HuH-7 (cell line): ENCODE measurements at places on chromosomes 4 and X.

GRCh38 chr4:184238072-184238745 is 20.5 kb upstream of the ENPP6 start:
- DNase-seq: no peak

GRCh38 chr4:155974476-155974749 is 20.7 kb upstream of the CTSO start:
- no peak for DNase-seq

- DNase-seq: no peak
These were observed 70.6 kb downstream of the AR start for GRCh38 chrX:67614423-67614822.

DNA sequence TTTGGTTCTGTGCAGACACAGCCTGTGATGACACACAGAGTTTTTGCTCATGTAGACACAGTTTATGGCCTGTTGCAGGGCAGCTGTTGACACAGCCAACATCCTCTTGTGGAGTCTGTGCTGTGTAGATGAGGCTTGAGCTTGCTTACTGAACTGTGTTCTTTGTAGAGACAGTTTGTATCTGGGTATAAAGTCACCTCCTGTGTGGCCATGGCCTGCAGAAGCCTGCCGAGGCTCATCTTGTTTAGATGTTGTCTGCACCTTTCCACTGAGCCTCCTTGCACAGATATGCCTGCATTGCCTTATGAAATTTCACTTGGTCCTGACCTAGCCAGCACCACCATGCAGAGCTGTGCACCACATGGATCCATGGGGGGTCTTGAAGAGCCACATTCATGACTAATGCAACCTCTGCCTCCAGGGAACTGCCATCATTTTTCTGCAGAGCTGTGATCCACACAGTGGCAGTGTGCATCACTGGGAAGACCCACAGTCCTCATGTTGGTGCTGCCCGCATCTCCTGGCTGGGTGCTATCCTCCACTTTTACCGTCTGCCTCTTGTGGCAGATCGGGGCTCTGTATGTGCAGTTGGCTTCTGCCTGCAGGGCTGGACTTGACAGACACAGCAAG is 198.0 kb upstream of the MAMLD1 start:
- no peak for DNase-seq

DNA sequence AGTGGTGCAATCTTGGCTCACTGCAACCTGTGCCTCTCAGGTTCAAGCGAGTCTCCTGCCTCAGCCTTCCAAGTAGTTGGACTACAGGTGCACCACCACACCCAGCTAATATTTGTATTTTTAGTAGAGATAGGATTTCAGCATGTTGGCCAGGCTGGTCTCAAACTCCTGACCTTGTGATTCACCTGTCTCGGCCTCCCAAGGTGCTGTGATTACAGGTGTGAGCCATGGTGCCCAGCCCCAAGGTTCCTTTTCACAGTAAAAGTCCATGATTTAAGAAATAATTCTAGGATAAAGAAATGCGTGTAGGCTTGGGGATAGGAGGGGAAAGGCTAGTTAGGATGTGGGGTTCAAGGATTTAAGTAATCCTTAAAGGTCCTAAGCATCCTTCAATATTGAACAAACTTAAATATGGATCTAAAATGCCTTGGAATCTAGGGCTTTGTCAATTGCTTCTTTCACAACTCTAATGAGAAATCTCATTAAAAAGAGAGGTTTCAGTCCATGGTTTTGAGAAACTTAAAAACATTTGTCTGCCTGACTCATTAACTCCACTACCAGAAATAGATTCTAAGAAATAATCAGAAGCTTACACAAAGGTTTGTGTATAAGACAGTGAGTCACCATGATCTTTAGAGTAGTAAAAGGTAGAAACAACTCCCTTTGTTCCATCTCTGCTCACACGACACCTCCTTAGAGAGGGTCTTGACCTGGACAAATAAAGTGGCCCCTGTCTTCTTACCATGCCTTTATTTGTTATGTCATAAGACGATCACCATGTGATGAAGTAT is 203.2 kb downstream of the PTTG2 start:
- DNase-seq: no peak

DNA sequence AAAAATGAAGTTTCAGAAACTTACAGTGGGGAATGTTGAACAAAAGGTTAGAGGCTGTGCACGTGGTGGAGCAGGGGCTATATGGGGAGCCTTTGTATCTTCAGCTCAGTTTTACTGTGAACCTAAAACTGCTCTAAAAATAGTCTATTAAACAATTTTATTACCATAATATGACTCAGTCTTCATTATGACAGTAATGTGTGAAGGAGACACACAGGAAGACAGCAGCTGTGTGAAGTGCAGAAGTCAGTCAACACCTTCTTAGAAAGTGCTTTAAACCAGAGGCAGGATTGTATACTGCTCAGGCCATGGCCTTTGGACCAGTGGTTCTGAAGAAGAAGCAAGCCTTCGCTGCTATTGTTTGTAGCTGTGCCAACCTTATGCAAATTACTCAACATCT is 89.7 kb downstream of the ARHGAP10 start:
- no peak for DNase-seq

- DNase-seq: peak; percentile 28
These were observed 248.1 kb downstream of the EVC2 start for GRCh38 chr4:5460106-5460801.

GRCh38 chr4:78689261-78689660 is 86.9 kb upstream of the BMP2K start:
- DNase-seq: no peak

GRCh38 chrX:136417806-136418205 is 69.9 kb upstream of the BRS3 start:
- no peak for DNase-seq

DNA sequence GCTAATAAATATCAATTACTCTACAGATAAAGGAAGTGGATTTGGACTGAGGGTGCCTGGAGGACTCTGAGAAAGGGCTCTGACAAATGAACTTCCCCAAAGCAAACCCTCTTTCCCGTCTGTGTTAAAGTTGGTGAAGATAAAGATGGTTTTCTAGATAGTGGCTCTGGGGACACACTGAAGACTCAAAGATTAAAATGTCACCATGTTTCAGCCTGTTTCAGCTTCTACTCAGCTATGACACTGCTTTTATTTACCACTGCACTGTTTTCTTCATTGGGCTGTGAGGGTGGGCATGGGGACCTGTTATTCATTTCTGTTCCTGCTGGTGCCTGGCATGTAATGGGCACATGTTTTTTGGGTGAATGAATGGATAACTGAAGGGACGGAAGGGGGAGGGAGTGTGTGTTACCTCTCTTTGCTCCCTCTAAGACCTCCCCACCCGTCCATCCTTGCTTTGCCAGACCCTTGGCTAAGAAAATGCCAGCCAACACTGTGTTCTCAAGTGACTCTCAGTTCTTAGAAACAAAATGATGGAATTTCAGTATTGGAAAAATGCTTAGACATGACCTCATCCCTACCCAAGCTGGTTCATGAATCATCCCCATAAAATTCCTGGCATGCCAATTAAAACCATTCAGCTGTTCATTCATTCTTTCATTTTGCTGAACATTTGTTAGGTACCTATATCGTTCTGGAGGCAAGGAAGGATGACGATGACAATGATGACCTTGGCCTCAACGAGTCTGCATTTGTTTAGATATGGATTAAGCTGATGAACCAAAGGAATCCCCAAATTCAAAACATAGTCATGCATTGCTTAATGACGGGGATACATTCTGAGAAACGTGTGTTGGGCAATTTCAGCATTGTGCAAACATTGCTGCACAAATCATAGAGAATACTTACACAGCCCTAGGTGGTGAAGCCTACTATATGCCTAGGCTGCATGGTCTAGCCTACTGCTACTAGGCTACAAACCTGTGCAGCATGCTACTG is 13.4 kb upstream of the STK32B start:
- DNase-seq: no peak

DNA sequence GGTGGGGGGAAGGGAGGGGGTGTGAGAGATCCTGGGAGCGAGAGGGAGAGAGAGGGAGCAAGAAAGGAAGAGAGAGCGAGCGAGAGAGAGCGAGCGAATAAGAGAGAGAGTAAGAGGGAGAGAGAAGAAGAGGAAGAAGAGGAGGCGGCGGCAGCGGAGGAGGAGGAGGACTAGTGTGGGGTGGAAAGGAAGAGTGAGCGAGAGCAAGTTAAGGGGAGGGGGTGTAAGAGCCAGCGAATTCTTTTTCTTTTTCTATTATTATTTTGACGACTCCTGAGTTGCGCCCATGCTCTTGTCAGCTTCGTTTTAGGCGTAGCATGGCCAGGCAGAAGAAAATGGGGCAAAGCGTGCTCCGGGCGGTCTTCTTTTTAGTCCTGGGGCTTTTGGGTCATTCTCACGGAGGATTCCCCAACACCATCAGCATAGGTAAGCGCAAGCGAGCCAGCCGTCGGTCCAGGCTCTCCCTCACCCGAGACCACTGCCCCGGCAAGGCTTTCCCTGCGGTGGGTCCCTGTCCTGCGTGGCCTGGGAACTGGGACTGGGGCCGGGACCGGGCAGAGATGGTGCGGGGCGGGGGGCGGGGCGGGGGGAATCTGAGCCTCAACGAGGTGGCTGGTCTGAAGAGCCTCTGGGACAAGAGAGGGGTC is at the start of gene GRIA3:
TSS of gene GRIA3 (plus strand) at position 60 of the 647 bp plus-strand sequence. CDS start at position 318, 258 bp downstream.
- DNase-seq: no peak

DNA sequence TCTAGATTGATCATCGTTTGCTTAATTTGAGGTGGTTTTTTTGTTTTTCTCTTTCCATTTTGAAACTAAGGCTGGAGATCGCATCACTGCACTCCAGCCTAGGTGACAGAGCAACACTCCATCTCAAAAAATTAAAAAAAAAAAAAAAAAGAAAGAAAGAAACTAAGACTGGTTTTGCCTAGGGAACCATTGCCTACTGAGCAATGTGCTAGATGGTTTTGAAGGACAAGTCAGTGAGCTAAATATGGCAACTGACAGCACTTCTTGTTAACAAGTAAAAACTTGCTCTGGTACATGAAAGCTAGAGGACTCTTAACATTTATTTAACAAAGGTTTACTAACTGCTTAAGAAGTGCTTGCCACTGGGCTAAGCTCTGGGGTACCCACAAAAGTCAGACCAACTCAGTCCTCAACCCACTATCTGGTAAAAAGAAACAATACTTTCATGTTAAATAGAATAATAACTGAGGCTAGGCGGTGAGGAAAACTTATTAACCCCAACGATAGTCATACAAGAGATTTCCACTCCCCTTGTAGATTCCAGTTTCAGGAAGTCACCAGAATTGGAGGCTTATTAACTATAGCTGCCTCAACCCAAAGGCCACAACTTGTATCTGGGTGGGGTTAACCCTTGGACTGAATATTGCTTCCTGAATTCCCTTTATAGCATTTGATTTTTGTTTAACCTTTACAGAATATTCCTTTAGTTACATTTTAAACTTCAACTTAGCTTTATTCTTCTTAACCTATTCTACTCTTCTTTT is 111.6 kb downstream of the FRYL start:
- DNase-seq: no peak

DNA sequence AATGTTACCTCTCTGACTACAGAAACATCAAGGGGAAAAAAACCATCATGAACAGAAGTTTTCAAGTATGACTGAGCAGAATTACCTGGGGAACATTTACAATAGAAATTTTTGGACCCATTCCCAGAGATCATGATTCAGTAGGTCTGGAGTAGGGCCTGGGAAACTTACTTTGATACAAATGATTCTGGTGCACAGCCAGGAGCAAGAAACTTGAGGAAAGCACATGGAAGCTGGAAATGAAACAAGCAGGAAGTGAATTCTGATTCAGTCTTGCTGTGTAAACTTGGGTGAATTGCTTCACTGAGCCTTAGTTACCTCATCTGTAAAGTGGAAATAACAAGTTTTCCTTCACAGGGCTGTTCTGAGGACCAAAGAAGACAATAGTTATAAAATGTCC is 192.5 kb upstream of the TAPT1 start:
- no peak for DNase-seq

- no peak for DNase-seq
These were observed 47.1 kb downstream of the SORBS2 start for GRCh38 chr4:185764876-185765275.

- no peak for DNase-seq
These were observed 47.1 kb upstream of the CLCN4 start for GRCh38 chrX:10109695-10110094.

- DNase-seq: no peak
These were observed 29.9 kb upstream of the STS start for GRCh38 chrX:7117587-7117986.

GRCh38 chr4:108398316-108398715 is 222.1 kb upstream of the RPL34 start:
- no peak for DNase-seq

- peak; percentile 84 for DNase-seq
These were observed 711 bp downstream of the PNMA6E start for GRCh38 chrX:153400146-153401132.

- no peak for DNase-seq
These were observed 31.6 kb downstream of the SH3KBP1 start for GRCh38 chrX:19855700-19856381.

DNA sequence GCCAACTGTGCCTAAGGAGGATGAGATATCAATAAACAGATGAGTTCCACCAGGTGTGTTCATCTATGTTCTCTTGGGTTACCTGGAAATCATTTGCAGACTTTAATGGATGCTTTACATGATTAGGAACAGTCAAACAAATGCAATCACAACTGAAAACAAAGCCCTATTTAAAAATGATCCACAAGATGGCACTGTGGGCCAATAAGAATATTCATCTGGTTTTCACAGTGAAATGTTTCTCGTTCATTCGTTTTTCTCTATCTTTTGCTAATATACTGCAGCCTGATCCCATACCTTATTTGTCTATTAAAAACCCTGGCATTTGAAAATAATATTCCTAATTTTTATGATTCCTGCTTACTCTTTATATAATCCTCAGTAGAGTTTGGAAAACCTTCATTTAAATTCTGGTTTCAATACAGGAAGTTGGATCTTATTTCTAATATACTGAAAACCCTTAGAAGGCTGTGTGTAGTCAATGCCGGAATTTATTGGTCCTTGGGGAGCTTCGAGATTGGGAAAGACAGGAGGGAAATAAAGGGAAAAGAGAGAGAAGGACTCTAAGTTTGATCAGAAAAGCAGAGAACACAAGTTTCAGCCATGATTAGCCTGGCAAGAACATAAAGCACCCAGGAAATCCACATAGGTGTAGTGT is 63.8 kb upstream of the TAPT1 start:
- peak; percentile 20 for DNase-seq

- DNase-seq: no peak
These were observed 50.1 kb upstream of the CLNK start for GRCh38 chr4:10734697-10735096.

DNA sequence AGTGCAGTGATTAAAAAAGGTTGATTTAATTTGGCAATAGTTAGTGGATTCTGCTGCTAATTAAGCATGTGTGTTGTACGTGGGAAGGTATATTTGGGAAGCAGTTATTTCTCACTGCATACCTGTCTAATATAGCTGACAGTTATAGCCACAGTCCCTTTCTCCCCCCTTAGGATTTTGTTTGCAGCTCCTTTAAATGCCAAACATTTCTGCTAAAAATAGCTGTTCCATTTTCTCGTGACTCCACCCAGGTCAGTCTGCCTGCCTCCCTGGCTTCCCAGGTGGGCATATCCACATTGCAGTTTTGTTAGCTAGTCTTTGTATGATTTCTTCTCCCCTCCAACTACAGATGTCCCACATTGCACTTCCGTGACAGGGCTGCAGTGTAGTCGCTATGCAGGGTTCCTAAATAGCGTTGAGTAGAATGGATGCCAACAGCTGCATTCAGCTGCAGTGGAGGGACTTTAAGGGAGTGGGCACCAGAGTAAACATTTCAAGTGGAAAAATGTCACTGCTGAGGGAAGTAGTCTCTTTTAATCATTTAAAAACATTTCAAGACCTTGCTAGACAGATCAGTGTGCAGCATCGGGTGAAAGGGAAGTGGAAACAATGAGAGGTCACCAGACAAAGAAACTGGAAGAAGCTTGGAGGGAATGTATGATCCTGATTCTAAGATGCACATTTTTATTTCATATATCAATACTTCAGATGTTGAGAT is 326.3 kb downstream of the RAPGEF2 start:
- DNase-seq: no peak

GRCh38 chr4:53116954-53117353 is 248.9 kb downstream of the SCFD2 start:
- no peak for DNase-seq
